ENCODE measurements at places on chromosomes 2 and 18.

- no peak for DNase-seq
Measured at GRCh38 chr2:159680692-159681091, 31.6 kb upstream of the MARCHF7 start.

DNA sequence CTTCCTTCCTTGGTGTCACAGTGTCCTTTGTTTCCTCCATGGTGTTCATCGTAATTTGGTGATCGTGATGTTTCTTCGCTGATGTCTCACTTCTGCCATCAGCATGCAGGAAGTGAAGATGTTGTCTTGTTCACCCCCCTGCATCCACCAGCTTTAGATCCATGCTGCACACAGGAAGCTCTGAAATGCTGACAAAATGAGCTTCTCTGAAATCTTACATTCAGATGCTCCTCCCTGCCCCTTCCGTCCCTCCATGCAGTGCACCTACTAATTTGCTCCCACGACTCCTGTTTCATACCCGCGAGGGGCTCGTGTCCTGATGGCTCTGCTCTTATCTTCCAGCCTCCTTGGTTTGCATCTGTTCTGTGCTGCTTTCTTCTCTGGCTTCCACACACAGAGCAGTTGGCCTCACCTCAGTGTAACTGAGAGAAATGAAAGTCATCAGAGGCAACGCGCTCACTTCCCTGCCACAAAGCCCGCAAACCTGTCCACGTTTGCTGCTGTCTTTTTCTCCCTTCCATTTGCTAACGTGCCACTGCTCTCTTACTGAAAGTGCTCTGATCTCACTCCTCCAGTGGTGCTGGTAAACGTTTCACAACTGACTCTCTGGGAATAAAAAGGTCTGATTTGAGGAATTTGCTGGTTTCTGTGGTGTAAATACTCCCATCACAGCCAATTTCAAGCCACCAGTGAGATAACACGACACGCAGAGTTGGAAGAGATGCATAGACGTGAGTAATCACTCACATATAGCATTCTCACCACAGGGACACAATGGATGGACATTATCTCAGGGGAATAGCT, 41.0 kb upstream of the MGAT4A start:
- DNase-seq: no peak

DNA sequence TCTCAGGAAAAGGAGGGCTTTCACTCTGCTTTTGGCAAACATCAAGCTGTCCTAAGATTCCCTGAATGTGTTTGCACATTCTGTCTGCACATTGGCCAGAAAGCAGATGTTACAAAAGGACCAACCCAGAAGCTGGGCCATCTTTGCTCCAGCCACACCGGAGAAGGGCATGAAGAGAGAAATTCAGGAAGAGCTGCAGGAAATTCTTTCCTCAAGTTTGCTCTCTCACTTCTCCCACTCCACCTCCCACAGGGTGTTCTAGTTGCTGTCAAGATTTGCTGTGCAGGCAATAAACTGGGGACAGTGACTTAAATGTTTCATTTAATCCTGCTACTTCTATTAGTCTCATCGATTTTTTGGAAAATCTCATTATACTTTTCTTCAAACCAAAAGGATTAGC, 137.7 kb upstream of the UNC80 start:
- no peak for DNase-seq

DNA sequence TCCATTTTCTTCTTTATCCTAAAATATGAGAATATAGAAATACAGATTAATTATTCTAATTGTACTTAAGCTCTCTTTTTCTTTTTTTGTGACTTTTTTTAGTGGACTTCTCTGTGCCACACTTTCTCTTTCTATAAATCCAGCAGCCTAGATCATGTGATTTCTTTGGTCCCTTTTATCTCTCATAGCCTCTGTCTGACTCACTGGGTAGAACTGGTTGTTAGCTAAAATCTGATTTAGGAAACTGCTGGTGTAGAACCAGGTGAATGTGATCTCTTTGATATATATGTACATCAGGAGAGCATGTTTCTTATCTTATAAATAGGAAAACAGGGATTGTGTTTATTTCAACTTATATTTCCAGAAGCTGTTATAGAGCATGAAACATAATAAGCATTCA, 54.9 kb downstream of the VRK2 start:
- DNase-seq: no peak

- DNase-seq: peak; percentile 53
Measured at GRCh38 chr18:2898186-2898640, 51.4 kb downstream of the EMILIN2 start.

All from GM13976 (cell line).